ENCODE measurements at places on chromosomes 13 and 19. TPM values are rescaled to one million over a fixed set of nuclear protein-coding genes. Genes with fewer than 3 reads are reported as not detected.
A peak's percentile ranks its signal among the peaks of the same experiment; 100 is the strongest.

- DNase-seq, result no peak
Measured at GRCh38 chr13:22194106-22194805, 523.4 kb downstream of the FGF9 start.

- DNase-seq, result peak; percentile 93
Measured at GRCh38 chr19:49361438-49362047, 673 bp downstream of the TEAD2 start.

DNA sequence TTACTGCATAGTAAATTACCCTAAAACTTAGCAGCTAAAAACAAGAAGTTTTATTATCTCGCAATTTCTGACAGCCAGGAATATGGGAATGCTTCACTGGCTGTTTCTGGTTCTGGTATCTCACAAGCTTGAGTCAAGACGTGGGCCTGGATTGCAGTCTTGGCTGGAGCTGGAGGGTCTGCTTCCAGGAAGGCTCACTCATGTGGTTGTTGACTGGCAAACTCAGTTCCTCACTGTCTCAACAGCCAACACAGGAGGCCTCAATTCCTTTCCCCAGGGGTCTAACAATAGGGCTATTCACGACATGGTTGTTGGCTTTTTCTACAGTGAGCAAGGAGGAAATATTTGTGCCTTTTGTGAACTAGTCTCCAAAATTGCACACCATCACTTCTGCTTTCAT, 146.3 kb downstream of the GPC5 start:
- DNase-seq, result no peak

- DNase-seq, result no peak
Measured at GRCh38 chr19:46537136-46538097, 41.8 kb upstream of the PNMA8B start.

DNA sequence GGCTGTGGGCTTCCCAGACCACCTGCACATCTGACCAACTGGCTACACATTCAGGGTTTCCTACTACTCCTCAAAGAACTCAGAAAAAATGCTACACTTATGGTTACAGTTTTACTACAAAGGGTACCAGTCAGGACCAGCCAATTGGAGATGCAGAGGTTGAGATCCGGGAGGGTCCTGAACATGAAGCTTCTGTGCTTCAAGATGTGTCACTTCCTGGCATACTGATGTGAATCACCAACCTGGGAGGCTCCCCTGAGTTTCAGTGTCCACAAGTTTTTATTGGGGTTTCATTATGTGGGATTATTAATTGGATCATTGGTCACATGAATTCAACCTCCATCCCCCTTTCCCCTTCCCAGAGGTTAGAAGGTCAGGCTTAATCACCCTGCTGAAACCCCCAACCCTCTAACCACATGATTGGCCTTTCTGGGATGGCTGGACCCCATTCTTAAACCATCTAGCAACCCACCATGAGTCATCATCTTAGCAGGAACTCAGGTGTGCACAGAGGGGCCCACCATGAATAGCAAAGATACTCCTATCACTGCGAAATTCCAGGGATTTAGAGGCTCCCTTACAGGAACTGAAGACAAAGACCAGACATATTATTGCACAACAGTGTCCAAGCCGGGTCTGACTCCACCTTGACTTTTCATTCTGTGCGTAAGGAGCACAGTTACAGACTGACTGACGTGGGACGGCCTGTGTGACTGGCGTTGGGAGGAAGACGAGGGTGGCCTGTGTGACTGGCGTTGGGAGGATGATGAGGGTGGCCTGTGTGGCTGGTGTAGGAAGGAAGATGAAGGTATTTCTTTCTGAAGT, 90.7 kb downstream of the ATP8A2 start:
- DNase-seq, result no peak

GRCh38 chr13:78596736-78597601, 6.4 kb downstream of the POU4F1 start:
- no peak for DNase-seq

DNA sequence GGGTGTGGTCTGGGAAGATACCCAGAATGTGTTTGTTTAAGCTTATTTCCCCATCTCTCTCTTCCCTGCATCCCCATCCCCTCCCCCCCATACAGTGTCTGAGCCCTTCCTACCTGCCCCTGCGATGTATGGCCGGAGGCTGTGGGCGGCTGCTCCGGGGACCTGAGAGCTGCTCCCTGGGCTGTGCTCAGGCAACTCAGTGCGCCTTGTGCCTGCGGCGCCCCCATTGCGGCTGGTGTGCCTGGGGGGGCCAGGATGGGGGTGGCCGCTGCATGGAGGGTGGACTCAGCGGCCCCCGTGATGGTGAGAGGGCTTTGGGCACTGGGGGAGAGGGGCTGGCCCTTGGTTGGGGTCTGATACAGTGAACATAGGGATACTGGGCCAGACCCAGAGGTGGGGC, 21.7 kb downstream of the CNFN start:
- DNase-seq, result no peak

DNA sequence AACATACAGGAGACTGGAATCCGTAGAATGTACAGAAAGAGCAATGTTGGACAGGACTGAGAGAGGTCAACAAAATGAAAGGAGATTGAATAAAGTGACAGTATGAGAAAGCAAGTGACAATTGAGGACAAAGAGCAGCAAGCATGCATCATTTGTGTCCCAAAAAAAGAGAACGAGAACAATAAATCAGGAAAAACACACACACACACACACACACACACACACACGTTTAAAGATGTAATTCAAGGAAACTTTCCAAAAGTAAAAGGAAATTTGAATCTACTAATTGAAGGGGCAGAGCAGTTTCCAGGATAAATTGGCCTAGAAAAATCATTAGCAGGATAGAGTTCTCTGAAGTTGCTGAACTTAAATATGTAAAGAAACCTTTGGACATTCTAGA, 16.9 kb downstream of the DPY19L3 start:
- no peak for DNase-seq

DNA sequence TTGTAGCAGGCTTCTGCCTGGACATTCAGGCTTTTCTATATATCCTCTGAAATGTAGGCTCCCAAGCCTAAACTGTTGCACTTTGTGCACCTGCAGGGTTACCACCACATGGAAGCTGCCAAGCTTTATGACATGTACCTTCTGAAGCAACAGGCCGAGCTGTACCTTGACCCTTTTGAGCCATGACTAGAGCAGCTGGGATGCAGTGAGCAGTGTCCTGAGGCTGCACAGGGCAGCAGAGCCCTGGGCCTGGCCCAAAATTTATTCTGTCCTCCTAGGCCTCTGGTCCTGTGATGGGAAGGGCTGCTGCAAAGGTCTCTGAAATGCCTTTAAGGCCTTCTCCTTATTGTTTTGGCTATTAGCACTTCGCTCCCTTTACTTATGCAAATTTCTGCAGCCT, 23.5 kb upstream of the CD177 start:
- no peak for DNase-seq

GRCh38 chr19:15548648-15549047, 40.3 kb downstream of the CYP4F22 start:
- no peak for DNase-seq

GRCh38 chr19:30739394-30739793, 367.2 kb downstream of the ZNF536 start:
- no peak for DNase-seq

- DNase-seq, result peak; percentile 99
Measured at GRCh38 chr19:46299004-46299509, 2.2 kb downstream of the HIF3A start.

The GRIN2D gene
- total RNA-seq, result not detected

The ZNF221 gene
- total RNA-seq, result 9.1 TPM

The GIPR gene
- total RNA-seq, result 0.31 TPM

The SUCLA2 gene
- total RNA-seq, result 39.8 TPM

The ZNF600 gene
- total RNA-seq, result 8.1 TPM

The ANKLE1 gene
- total RNA-seq, result 0.23 TPM

The GPR18 gene
- total RNA-seq, result not detected

The TEX101 gene
- not detected for total RNA-seq
